ENCODE measurements at places on chromosomes 11 and 22.
A peak's percentile ranks its signal among the peaks of the same experiment; 100 is the strongest.

GRCh38 chr11:104465321-104465720 is 301.4 kb upstream of the PDGFD start:
- DNase-seq = no peak

- no peak for DNase-seq
These were observed 637.5 kb upstream of the FAT3 start for GRCh38 chr11:91587131-91587530.

DNA sequence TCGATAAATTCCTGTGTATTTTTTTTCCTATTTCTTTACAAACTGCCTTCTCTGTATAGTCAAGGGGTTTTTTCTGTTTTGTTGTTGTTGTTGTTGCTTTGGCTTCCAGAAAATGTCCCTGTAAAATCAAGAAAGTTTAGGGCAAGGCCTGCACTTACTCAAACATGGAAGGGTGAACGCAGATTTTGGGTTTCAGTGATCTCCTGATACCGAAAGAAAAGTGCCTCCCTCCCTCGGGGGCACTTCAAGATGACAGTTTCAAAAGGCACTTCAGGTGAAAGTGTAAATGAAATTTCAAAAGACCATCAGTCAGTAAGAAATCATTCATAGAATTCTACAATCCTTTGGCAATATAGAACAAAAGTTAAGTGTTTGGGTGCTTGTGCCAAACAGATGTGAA is 43.4 kb upstream of the TMPRSS4 start:
- no peak for DNase-seq

DNA sequence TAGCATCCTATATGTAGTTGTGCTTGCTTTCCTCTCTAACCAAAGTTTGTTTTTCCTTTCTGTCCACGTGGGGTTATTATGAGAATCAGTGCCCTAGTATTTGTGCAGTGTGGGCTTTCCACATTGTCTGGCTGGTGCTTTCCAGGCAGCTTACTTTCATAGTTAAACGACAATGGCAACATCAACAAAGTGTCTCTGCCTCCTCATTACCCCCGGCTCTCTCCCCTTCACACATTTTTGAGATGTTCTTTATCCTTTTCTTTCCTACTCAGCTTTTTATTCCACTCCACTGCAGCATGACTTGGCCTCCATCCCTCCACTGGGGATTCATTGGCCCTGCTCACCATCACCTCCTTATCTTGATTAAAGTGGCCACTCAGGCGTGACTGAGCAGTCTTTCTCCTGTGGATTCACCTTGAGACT is 19.1 kb downstream of the SPECC1L start:
- DNase-seq = no peak

DNA sequence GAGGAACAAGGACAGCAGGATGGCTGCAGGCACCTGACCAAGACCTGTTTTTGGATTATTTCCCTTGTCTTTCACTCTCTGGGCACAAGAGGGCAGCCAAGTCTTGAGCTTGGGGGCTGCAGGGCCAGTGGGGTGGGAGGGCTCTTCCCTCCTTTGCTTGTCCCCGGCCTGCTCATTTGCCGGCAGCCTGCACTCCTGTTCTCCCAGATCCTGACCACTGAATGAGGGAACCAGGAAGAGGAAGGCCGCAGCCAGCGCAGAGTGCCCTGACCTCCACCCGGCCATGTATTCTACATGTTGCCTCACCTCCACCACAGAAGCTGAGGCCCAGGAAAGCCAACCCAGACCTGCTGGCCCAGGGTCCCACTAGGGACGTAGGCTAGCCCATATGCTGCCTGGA is 15.5 kb upstream of the NNMT start:
- DNase-seq = peak; percentile 40

- DNase-seq = no peak
These were observed 45.1 kb downstream of the TSPAN18 start for GRCh38 chr11:44771841-44772240.

- no peak for DNase-seq
These were observed 22.2 kb downstream of the SGSM3 start for GRCh38 chr22:40392618-40393017.

DNA sequence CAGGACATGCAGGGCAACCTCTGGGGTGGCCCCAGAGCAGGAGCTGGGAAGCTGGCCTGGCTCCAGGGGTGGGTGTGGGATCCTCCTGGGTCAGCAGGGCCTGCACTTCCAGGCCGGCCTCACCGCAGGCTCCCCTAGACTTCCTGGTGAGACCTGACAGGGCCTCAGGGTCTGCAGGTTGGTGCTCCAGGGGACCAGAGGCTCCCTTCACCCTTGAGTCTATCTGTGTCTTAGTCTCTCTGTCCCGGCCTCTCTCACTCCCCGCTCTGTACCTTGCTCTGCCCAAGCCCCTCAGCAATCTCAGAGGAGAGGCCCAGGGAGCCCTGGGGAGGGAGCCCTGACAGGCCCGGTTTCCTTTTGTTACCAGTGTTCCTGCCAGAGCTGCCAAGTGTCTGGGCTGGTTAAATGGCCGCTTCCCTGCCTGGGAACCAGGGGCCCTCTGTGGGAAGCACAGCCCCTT is 13.9 kb downstream of the CD82 start:
- no peak for DNase-seq

GRCh38 chr11:57513911-57514537 is 1.5 kb downstream of the SLC43A1 start:
- DNase-seq = peak; percentile 62

GRCh38 chr11:123800036-123800435 is 6.1 kb downstream of the OR6M1 start:
- no peak for DNase-seq

DNA sequence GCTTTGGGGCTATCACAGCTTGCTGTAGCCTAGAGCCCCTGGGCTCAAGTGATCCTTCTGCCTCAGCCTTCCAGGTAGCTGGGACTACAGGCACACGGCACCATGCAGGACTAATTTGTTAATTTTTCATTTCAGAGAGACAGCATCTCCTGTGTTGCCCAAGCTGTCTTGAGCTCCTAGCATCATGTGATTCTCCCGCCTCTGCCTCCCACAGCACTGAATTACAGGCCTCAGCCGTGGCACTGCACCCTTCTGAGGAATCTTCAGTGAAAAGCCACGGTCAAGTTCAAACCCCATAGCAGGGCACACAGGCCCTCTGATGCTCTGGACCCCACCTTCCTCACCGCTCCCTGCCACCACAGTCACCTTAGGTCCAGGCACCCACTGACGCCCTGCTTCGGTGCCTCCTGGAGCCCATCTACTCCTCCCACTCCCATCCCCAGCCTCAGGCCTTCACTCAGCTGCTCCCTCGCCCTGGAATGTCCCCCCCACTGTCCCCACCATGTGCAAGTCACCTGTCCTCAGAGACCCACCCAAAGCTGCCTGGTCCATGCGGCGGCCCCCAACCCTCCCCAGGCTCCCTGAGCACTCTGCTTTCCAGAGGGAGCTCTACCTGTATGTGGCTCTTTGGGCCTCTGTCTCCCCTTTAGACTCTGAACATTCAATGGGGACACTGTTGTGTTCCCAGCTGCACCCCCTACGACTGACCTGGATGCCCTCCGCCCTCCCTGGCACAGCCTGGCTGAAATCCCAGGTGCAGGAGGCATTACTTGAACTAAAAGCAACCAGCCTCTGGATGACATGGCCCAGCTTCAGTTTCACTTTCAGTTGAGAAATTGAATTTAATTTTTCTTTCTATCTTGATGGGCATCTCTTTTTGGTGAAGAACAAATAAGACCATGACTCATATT is 1.6 kb downstream of the APOL2 start:
- DNase-seq = peak; percentile 24

- DNase-seq = no peak
These were observed 471 bp upstream of the AHNAK start for GRCh38 chr11:62546929-62547625.

DNA sequence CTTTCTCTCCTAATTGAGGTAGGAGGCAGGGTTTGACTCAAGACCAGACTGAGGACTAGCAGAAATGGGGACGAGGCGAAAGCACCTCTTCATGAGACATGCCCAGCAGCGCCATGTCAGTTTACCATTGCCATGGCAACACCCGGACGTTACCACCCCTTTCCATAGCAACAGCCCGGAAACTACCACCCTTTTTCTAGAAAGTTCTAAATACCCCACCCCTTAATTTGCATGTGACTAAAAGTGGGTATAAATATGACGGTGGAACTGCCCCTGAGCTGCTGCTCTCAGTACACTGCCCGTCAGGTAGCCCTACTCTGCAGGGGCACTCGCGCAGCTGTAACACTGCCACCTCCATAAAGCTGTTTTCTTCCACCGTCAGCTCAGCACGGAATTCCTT is 5.9 kb upstream of the RAC2 start:
- DNase-seq = no peak

DNA sequence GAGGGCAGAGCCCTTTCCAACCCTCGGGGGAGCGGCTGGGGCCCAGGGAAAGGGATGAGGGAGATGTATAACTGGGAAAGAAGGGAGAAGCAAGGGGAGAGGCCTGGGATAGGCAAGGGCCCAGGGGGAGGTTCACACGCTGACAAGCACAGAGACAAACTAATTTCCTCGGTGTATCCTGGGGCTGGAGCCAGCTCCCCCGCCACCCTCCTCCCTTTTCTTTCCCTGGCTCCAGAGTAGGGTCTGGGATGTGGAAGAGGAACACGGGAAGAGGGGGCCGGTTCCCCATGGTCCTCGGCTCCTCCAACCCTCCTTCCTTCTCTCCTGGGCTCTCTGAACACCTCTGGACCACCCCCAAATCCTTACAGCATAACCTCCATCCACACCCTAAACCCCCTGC is 6.9 kb downstream of the CLCF1 start:
- DNase-seq = no peak

DNA sequence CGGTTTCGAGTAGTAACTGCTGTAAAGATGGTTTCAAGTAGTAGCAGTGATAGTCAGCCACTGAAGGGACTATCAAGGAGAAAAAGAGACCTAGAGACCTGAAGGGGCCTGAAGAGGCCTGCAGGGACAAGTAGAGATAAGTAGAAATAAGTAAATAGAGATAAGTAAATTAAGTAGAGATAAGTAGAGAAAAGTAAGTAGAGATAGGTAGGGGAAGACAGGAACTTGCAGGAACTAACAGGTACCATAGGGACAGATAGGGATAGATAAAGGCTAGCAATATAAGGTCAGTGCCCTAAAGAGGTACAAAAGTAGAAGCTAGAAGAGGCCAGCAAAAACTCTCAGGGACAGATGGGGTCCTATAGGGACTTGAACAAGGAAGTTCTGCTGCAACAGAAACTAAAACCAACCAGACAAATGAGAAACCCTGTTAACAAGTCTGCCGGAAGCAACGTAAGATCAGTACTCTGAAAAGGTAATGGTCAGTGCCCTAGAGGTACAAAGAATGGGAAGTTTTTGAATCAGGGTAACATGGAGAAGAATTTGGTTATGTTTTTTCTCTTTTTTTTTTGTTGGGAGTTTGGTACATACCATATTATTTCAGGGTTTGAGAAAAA is 9.6 kb upstream of the SC5D start:
- DNase-seq = no peak

DNA sequence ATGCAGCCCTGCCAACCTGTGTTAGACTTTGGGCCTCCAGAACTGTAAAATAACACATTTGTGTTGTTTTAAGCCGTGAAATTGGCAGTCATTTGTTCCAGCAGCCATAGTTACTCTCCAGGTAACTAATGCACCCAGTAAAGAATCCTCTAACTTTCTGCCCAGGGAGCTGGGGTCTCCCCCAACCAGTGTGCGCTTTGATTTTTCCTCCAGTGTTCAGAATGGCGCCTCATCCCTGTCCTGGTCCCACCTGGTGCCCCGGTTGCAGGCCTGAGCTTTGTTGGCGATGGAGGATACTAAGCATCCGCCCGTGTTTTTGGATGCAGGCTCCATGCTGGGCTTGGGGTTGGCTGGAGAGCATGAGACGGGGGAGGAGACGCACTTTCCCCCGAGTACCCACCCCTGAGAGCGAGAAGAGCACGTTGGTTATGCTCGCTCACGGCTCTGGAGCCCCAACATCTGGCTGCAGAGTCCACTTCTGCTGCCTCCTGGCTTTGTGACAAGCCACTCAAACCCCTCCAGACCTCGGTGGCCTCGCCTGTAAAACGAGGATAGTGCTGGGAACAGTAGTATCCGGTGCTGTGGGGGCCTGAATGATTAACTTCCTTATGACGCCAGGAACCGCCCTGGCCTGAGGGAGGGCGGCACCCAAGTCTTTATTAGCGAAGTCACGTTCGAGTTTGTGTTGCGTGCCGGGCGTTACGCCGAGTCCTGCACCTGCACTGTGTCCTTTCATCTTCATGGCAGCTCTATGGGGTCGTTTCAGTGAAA is 25.8 kb downstream of the MRGPRD start:
- no peak for DNase-seq

GRCh38 chr11:119608201-119608600 is 120.8 kb downstream of the NECTIN1 start:
- no peak for DNase-seq

DNA sequence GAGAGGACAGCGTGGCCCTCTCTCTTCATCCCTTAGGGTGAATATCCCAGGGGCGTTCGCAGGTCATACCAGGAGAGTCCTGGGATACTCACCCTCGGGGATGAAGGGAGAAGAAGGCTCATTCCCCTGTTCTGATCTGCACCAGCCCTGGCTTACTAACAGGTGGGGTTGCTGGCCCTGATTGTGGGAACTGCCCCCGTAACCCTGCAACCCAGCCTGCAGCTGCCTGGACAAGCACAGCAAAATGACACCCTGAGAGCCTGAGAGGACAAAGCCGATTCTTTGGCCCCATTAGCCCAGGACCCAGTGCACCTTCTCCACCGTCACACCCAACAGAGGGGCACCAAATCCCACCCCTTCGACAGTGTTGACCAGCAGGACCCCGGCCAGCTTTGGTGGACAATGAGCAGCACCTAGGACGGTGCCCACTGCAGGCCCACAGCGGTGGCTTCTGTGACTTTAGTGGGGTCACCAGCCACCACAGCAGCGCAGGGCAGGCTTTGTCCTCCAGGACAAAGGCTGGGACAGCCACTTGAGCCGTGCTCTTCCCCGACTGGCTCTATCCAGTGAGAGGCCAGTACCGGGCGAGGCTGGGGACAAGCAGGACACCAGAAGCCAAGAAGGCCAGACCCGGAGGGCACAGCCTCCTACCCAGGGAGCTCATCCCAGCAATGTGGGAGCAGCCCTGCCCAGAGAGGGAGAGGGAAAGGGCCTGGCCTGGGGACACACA is 98.5 kb upstream of the RTL6 start:
- DNase-seq = no peak

DNA sequence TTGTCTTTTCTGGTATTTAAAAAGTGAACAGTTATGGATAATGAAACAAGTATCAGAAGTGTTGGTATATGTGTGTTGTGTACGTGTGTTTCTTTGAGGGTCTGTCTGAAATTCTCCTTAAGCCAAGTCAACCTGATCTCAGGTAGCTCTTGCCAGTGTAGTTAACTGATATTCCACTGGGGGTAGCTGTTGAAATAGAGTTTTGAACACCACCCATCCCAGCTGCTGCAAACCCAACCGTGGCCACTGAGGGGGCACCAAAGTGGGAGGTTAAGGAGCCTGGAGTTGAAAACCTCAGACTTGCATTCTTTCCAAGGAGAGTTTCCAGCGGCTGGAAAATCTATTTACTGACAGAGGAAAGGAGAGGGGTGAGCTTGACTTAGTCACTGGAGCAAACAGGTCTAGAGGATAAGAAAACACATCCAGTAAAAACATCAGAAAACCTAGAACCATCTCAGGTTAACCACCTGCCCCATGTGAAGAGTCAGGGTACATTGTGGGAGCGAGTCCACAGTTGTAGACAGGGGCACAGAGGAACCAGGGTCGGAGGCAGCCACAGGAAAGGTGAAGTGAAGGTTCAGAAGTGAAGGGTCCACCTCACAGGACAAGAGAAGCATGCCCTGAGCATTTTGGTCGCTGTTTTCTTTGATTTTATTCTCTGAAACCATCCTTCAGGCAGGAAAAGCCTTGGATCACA is 8.8 kb upstream of the CUL5 start:
- peak; percentile 72 for DNase-seq

- DNase-seq = no peak
These were observed 5.5 kb downstream of the PKNOX2 start for GRCh38 chr11:125170001-125170509.

- peak; percentile 79 for DNase-seq
These were observed 27.1 kb downstream of the CYTH4 start for GRCh38 chr22:37309211-37310074.
